Heart left ventricle (tissue), 16 donors: ENCODE measurements at places on chromosomes 7 and 10.

- H3K27me3 ChIP-seq = no peaks in the 10 kb centered on the region
- H3K4me1 ChIP-seq = peaks cover 8% of the 10 kb centered on the region
- no peak for DNase-seq
Observed at GRCh38 chr10:74593470-74593869, 232.9 kb upstream of the KAT6B start.

DNA sequence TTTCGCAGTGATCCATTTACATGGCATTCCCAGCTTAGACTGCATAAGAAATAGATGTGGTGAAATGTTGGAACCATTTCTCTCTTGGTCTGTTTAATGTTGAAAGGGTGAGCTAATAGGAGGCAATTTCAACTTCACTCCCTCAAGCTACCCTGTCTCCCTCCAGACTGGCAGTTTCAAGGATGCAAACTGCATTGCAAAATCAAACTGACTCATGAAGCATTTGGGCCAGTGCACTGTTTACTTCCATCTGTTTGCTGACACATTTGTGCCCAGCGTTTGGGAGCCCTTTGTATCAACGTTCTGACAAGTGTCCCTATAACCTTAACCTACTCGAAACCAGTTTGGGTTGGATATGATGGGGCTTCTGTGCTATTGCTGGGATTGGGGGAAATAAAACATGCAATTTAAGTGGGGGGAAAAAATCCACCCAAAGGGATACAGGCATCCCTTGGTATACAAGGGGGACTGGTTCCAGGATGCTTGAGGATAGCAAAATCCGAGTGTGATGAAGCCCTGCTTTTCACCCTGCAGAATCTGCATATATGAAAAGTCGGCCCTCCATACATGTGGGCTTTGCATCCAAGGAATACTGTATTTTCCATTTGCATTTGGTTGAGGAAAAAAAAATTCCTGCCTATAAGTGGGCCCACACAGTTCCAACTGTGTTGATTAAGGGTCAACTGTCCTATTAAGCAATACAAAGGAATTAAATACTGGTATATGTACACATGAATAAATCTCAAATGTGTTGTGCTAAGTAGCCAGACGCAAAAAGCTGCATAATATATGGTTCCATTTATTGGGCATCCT, 15.6 kb downstream of the RHEB start:
- H3K27ac ChIP-seq = peak overlapping the region; percentile 50
- peaks cover 57% of the 10 kb centered on the region for H3K4me1 ChIP-seq

- H3K27ac ChIP-seq = no peak overlapping the region
- no peaks in the 10 kb centered on the region for H3K4me1 ChIP-seq
- no peak for DNase-seq
- no peaks in the 10 kb centered on the region for H3K27me3 ChIP-seq
- H3K36me3 ChIP-seq = no peaks in the 10 kb centered on the region
Observed at GRCh38 chr10:17805921-17806577, 3.1 kb upstream of the MRC1 start.

DNA sequence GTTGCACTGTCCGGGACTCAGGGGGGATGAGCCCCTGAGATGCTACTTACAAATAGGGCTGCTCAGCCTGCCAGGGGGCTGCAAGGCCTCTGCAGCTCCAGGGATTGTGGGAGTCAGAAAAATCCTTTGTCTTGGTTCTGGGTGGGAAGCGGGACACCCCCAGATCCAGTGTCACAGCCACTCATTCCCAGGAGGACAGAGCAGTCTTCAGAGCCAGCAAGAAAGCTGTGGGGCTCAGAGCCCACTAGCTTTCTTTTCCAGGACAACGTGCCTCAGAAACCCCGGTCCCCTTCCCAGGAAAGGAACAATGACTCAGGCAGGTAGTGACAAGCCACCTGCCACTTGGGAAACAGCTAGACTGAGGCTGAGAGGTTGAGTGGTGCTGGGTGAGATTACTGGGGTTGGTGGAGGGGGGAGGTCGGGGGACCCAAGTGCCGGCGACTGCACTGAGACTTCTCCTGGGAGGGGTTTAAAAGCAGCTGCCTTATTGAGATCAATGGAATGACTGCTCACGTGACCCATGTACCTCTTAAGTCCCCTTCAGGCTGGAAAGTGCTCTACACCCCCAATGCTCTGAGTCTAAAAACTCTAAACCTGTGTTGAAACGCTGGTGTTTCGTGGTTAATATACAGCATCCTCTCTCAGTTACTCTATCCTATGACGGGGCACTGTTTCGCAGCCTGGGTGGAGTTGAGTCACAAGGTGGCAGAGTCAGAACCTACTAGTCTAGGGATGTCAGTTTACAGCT, 123.6 kb downstream of the UBE2H start:
- H3K27me3 ChIP-seq = no peaks in the 10 kb centered on the region
- no peaks in the 10 kb centered on the region for H3K36me3 ChIP-seq
- peaks cover 33% of the 10 kb centered on the region for H3K4me1 ChIP-seq

- H3K27ac ChIP-seq = no peak overlapping the region
- H3K36me3 ChIP-seq = no peaks in the 10 kb centered on the region
- peaks cover 6% of the 10 kb centered on the region for H3K4me1 ChIP-seq
- H3K4me3 ChIP-seq = no peak overlapping the region
- no peaks in the 10 kb centered on the region for H3K27me3 ChIP-seq
Observed at GRCh38 chr7:69873512-69873911, 275.2 kb downstream of the AUTS2 start.

- H3K27me3 ChIP-seq = no peaks in the 10 kb centered on the region
- no peak overlapping the region for H3K27ac ChIP-seq
- no peak for DNase-seq
- H3K4me1 ChIP-seq = peaks cover 8% of the 10 kb centered on the region
- H3K36me3 ChIP-seq = no peaks in the 10 kb centered on the region
Observed at GRCh38 chr10:83078160-83078559, 1061.1 kb upstream of the GHITM start.

DNA sequence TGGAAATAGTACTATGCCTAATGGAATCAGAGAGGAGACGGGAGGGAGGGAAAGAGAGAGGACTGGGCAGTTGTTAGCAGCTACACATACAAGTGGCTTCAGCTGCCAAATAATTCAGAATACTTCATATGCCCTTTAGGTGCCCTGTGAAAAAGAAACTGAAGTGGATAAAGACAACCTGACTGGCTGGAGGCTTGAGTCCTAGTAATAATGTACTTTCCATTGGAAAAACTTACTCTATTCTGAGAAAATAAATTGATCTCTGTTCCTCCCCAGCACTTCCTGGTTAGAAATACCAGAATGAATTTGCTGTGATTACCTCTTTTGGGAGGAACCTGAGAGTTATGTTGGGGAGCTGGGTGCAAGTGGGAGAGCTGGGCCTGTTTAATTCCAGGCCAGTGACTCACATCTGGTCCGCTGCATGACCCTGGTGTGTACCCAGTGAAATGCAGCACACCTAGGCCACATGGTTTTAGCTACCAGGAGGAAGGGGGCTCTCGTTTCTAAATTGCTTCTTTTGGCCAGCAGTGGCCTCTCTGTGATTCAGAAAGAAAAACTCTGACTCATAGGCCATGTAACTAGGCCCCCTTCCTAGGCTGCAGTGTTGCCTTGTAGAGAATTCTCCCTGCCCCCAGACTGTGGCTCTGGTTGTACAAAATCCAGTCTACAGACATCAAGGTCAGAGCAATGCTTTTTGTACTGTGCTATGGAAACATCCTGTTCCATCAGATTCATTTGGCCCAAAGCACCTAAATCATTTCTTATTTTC, 6.5 kb downstream of the AGFG2 start:
- no peaks in the 10 kb centered on the region for H3K27me3 ChIP-seq
- DNase-seq = peak; percentile 41
- H3K27ac ChIP-seq = peak overlapping the region; percentile 83
- H3K36me3 ChIP-seq = peaks cover 4% of the 10 kb centered on the region

GRCh38 chr7:38731215-38731614, 100.0 kb upstream of the AMPH start:
- no peak for DNase-seq
- no peaks in the 10 kb centered on the region for H3K4me1 ChIP-seq
- no peak overlapping the region for H3K4me3 ChIP-seq
